ENCODE measurements at places on chromosomes 5 and 9. TPM values are rescaled to one million over a fixed set of nuclear protein-coding genes. Genes with fewer than 3 reads are reported as not detected.

DNA sequence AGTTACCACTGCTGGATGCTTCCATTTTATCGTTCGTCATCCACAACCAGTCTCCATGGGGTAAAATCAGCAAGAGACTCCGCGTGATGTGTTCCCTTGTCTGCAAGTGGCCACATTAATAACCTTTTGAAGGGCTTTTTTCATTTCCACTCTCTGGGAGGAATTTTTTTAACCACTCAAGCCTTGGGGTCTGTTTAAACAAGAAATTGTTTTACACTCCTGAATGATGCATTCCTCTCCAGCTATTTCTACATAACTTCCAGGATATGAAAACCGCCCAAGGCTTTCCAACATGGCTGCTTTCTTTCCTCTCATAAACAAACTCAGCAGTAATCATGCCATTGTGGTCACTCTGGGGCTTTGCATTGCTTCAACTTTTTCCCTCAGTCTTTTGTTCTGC lies 217.2 kb upstream of the DAPK1 start:
- no peak for DNase-seq

GRCh38 chr9:76453785-76454184 lies 5.2 kb upstream of the GCNT1 start:
- no peak for DNase-seq

Gene PCDHA1
- total RNA-seq = not detected

- DNase-seq = no peak
These were observed 1.7 kb downstream of the PTAR1 start for GRCh38 chr9:69757996-69758675.

GRCh38 chr5:29984156-29984540 lies 1209.3 kb upstream of the CDH6 start:
- DNase-seq = no peak

Gene LAMC3
- 0.07 TPM for total RNA-seq

- no peak for DNase-seq
These were observed 251.6 kb upstream of the PTGER4 start for GRCh38 chr5:40428126-40428525.

DNA sequence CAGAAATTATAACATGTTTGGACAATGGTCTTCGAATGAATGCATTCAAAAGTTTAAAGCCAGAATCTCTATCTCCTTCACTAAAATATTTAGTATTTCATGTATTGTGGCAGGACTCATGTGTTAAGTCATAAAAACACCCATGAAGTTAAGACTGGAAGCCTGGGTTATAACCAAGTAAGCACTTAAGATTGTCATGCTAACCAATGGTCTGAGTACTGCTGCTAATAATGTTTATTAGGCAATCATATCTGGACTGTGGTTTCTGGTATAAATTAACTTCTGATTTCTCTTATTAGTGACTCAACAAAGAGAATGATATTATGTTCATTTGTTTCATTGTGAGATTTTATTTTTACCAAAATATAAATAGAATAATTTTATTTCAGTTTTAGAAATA lies 297.9 kb upstream of the EDIL3 start:
- no peak for DNase-seq

DNA sequence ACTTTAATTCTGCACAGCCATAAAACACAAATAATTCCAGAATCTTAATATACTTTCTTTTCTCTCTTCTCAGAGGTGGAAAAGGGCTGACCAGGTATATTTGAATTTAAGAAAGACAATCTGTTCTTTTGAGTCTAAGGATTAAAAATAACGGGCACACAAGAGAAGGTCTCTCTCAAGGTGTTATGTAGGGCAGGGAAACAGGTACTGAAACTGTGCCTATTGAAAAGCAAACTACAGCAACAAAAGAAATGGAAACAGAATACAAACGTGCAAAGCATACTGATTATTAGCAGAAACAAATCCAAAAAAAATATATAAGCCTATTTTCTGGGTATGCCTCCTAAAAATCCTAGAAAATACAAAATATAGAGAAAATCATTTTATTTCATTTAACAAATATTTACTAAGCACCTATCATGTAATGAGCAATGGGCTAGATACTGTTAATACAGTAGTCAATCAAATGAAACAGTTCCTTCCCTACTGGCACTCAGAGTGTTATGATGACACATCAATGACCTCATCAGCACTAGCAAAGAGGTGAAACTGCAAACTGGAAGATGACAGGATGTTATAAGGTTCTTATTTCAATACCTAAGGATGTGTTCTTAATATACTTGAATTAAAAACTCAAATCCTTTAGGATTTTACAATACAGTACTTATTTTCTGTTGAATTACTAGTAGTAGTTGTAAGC lies 87.7 kb downstream of the AUH start:
- DNase-seq = no peak

Gene FOXD4L5
- not detected for total RNA-seq

DNA sequence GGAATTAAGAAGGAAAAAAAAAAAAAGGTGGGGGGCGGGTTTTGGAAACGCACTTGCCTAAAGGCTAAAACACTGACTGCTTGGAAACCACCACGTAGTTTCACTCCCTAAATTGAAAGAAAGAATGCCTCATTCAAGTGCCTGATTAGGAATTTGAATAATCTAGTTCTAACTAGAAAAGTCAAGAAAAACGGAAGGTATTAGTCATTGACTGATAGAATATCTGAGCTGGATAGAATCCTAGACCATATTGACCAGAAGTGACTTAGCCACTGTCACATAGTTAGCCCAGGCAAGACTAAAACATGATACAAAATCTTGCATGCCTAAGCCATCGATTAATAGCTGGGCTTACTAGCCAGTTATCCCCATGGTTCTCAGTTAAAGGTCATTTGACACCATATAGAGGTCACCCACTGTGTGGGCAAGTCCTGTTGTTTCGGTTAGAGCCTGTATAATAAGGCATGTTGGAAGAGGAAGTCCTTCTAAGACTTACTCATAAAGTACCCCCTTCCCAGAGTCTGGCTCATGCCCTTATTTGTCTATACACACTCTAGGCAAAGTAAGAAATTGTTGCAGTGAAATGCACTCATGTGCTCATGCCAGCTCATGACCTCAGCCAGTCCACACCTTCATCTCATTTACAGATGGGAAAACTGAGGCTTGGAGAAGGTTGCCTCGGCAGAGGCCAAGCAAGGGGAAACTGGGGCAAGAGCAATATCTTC lies 40.2 kb downstream of the SH3RF2 start:
- no peak for DNase-seq

DNA sequence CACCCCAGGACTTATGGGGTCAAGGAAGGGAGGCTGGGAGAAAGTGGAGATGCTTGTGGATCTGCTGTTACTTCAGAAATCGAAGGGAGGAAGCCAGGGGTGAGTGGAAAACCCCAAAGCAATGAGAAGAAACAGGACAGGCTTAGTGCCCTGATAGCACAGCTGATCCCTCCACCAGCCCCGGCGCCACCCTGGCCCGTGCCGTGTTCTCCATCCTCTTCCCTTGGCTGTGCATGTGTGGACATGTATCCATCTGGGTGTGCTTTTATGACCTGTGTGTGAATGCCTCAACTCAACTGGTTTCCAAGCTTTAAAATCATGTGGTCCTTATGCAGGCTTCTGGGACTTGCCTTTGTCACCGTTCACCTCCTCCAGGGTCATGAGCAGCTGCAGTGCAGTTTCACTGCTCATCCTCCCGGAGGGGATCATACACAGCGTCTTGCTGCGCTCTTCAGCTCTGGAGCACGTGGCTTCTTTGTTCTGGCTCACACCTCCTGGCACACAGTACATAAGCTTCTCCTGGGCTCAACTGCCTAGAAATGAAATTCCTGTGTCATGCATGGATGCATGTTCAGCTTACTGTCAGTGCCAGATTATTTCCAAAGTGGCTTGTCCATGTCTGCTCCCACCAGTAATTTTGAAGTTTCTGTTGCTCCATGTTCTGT lies 58.2 kb downstream of the IPPK start:
- DNase-seq = no peak

Gene INSL4
- not detected for total RNA-seq

Gene FAM221B
- total RNA-seq = not detected

DNA sequence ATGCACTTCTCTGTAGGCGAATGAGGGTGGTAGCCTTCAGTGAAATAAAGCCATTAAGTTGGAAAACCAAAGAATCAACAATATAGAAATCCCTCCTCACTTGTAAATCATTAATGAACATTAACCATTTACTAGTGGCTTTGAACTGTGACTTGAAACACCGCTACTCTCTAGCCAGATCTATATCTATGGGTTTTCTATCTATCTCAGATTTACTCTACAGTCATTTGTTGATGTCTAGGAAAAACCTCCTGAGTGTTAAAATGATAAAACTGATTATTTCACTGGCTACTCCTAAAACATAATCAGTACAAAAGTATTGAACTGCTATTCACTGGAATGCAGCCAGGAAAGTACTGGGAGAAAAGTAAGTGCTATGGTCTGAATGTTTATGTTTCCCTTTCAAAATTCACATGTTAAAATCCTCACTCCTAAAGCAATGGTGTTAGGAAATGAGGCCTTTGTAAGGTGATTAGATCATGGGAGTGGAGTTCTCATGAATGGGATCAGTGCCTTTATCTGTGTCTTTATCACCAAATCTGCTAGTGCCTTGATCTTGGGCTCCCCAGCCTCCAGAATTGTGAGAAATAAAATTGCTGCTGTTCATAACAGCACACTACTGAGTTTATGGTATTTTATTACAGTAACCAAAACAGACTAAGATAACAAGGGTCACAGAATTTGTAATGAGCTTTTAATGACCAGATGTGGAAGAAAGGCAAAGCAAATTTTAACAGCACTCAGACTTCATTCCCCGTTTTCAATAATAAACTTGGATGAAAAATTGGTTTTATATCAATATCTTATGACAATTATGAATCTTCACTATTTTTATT lies 8.6 kb upstream of the OXCT1 start:
- DNase-seq = no peak

Gene SOHLH1
- total RNA-seq = not detected

GRCh38 chr9:73906671-73907070 lies 590.5 kb upstream of the RORB start:
- no peak for DNase-seq

- no peak for DNase-seq
These were observed 353.5 kb upstream of the RFX3 start for GRCh38 chr9:3879315-3879714.

- peak; percentile 37 for DNase-seq
These were observed 31.9 kb upstream of the SSBP2 start for GRCh38 chr5:81782811-81783210.

DNA sequence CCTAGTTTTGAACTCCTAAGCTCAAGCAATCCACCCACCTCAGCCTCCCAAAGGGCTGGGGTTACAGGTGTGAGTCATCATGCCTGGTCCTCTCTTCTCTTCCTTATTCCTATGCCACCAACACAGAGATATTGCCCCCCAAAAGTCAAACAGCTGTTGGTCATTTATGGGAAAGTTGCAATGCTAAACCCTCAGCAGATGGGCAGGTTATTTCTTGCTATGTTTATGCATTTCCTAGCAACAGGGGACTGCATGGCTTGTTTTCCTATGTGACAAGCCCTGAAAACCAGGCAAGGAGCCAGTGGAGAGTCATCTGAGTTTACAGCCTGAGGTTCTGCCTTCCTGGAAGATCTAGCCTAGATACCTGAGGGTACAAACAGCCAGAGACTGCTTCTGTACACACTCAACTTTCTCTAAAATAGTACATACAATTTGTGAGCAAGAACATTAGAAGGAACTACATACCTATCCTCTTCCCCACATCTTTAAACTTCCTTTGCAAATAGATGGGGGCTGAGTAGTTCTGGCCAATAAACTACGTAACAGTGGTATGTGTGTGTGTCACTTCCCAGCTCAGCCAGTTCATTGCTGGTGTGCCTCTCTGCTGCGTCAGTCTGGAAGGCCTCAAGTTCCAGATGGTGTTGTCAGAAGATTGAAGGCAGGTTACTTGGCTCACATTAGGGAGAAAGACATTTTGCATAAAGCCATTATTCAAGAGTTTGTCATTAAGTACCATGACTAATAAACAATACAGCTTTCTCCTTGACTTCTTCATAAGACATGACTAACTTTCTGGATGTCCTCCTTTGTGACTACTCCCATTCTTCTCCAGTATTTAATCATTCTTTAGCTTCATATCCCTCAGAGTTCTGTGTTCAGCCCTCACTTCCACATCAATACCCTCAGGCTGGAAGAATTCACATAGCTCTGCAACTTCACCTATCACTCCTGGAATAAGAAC lies 65.3 kb downstream of the CSNK1A1 start:
- no peak for DNase-seq

Gene SPINK7
- total RNA-seq = not detected

DNA sequence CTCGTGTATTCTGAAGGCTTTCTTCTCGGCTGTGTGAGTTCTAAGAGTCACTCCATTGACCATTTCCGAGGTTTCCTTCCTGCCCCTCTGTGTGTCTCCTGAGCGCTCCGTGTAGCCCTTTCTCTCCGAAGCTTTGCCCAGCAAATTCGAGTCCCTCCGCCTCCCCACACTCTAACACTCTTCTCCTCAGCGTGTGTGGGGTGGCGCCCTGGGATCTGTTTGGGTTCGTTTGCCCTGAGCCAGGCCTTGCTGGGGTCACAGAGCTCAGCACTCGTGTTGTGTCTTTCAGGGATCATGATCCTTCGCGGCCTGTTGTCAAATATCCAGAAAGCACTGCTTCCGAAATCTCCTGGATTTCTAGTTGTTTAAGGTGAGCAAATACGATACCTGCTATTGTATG lies 5.6 kb upstream of the PAEP start:
- DNase-seq = no peak

GRCh38 chr5:137727623-137728022 lies 8.3 kb downstream of the KLHL3 start:
- DNase-seq = no peak

All from activated CD4-positive, alpha-beta T cell treated with anti-CD3 and anti-CD28 coated beads, Interleukin-2, amount 10 ng/mL, durations not matched to agents 24 days and 14 days (primary cell).